Activated naive CD4-positive, alpha-beta T cell treated with anti-CD3 and anti-CD28 coated beads for 36 hours (primary cell): ENCODE measurements at places on chromosomes 4 and X.
A peak's percentile ranks its signal among the peaks of the same experiment; 100 is the strongest.

- DNase-seq, result no peak
These were observed 17.6 kb downstream of the UNC5C start for GRCh38 chr4:95531141-95531540.

DNA sequence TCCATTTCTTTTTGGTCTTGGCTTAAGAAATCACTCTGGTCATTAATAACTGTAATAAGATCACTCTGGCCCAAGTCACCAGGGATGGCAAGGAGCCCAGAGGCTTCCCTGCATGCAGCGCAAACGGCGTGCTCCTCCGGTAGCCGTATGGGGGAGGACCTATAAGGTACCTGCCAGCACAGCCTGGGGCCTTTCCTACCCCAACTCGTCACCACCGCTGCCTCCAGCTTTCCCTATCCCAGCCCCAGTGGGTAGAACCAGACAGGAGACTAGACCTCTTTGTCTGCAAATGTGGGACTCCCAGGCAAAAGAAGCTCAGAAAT is 25.9 kb downstream of the HAND2 start:
- DNase-seq, result no peak

GRCh38 chr4:53450773-53451172 is 73.3 kb downstream of the FIP1L1 start:
- no peak for DNase-seq

GRCh38 chrX:40062525-40063155 is 35.1 kb downstream of the BCOR start:
- no peak for DNase-seq

DNA sequence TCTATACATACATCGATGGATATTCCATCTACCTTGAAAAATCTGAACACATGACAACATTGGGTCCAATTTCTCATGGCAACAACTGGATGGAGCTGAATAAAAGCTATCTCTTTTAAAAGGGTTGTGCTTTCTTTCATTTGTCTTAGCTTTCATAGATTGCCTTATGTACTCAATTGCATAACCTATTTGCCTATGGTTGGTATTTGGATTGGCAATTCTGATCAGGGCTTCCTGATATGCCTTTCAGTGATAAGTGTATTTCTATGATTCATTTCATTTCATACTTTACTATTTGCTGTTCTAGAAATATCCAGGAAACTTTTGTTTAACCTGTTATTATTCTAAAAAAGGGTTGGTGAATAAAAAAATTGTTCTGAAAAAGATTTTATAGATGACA is 509.9 kb downstream of the GRXCR1 start:
- DNase-seq, result no peak

DNA sequence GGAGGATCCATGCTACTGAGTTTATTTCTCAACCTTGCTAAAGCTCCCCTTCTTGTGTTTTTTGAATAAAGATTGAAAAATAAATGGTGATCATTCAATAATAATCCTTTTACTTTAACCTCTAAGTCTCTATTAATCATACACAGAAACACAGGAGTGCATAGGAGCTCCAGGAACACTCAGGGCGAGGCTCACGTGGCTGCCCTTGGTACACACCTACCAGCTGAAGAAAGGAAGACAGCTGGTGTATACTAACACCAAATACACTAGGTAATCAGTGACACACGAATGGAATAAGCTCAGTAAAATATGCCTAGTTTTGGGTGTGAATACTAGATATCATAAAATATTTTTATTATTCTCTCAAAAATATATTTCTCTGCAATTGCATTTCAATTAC is 26.2 kb downstream of the CCDC149 start:
- no peak for DNase-seq

DNA sequence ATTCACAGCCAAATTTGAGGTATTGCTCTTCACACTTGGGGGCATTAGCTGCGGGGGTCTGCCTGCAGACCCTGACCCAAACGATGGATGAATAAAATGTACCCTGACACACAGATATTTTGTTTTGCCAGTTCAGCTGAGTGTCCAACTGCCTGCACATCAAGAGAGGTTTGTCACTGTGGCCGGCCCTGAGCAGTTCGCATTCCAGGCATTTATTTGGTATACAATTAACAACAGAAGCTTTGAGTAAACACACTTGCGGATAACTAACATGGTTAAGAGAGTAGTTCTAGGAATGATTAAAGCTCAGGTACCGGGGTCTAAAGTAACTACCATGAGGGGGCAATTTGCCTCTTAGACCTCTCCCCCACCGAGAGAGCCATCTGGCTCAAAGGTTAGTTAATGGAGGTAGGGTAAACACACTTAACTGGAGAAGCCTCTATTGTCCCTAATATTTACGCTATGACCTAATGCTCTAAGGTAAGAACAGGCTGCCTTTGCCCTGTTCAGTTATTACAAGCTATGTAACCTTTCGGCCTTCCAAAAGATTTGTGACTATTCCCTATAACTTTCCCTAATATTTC is 162.0 kb downstream of the SNCA start:
- DNase-seq, result no peak

- DNase-seq, result no peak
These were observed 144.0 kb upstream of the ATOH1 start for GRCh38 chr4:93684571-93684970.

DNA sequence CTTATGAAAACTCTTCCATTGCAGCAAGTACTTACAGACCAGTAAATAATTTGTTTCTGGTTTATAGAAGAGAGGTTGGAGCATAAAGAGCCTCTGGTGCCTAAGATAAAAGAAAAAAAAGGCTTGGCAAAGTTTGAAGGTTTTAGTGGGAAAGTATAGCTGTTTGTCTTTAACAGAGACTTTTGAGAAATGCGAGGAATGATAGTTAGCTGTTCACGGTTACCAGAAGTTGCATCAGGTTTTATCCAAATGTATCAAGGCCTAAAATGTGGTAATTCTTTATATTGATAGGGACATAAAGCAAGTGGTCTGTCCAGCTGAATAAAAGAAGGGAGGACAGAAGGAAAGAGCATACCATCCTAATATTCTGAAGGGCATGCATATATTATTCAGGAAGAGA is 29.3 kb downstream of the RAP1GDS1 start:
- DNase-seq, result no peak

DNA sequence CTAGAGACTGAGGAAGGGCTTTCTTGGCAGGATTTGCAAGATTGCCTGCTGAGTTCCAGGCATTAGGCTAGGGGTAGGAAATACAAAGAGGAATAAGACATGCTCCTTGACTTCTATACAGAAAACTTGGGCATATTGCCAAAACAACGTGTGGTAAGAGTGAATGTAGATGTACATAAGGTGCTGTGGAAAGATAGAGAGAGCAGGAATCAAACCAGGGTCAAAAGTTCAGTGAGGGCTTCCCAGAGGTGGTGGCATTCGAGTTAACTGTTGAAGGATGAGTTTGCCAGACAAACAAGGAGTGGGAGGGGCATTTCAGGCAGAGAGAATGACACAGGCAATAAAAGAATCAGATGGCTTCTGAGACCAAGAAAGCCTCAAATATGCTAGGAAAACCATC is 187.9 kb downstream of the KDR start:
- DNase-seq, result no peak

DNA sequence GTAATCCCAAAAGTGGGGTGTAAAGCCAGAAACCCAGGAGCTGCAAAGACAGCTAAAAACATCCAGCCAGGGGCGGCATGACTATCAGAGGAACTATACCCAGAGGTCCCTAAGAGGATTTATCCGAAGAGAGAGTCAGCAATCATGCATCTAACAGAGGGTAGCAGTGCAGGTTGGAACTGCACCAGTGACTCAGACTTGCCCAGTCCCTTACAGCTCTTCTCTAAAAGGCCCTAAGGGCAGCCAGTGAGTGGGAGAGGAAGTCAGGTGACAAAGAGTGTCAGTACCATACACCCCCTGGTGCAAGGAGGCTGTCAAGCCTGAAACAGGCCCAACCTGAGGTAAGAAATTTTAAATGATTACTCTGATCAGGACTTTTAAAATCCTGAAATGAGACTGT is 88.1 kb downstream of the CAMK2D start:
- peak; percentile 71 for DNase-seq

GRCh38 chrX:44106864-44107263 is 133.7 kb upstream of the NDP start:
- DNase-seq, result no peak

- no peak for DNase-seq
These were observed 1075.7 kb upstream of the PABPC4L start for GRCh38 chr4:135277068-135277979.

- DNase-seq, result peak; percentile 92
These were observed 4.3 kb downstream of the ELOVL6 start for GRCh38 chr4:110193822-110194761.

- DNase-seq, result no peak
These were observed 84.6 kb upstream of the PPP2R3B start for GRCh38 chrX:471281-471680.

- DNase-seq, result no peak
These were observed 25.6 kb upstream of the SLC25A4 start for GRCh38 chr4:185117300-185117934.

DNA sequence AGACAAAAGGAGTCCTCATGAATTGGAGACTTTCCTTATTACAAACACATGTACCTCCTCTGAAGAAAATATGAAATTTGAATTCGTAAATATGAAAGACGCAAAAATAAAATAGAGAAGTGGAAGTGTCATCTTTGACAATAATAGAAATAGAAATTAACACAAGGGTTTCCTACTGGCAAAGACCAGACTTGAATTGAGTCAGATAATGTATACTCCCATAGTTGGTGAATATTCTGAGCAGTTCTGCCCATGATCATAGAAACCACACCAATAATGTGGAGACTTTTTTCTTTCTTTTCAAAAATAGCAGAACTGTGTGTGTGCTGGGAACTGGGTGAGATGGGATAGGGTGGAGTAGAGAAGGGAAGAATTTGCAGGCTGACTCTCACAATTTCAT is 277.7 kb upstream of the TET2 start:
- DNase-seq, result no peak

GRCh38 chr4:119231491-119231890 is 19.0 kb downstream of the USP53 start:
- DNase-seq, result no peak

GRCh38 chr4:102061133-102061532 is 270.6 kb downstream of the BANK1 start:
- DNase-seq, result no peak

DNA sequence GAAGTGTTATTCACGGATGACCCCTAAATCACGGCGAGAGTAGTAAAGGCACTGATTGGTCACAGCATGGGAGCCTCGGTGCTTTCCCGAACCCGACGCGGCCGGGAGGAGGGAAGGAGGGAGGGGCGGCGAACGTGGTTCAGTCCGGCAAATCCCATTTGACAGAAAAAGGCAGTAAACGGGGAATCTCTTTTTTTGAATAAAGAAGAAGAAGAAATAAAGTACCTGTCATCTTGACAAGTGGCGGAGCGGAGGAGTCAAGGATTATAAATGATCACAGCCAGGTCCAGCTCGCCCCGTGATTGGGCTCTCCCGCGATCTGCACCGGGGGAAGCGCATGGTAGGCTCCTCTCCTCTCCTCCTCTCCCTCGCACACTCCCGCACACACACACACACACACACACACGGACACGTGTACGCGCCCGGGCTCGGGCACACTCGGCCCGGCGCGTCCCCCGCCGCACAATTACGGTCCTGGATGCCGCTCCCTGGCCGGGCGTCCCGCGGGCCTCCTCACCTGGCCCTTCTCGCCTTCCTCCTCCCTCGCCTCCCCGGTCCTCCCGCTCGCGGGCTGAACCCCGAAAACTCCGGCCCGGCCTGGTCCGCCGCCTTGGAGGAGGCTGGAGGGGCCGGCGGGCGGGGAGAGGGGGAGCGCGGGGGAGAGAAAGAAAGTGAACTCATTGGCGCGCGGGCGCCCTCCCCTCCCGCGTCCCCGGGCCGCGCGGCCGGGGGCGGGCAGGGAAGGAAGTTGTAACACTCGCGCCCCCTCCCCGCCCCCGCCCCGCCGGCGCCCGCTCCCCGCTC is 99.2 kb upstream of the TENM3 start:
- DNase-seq, result no peak

DNA sequence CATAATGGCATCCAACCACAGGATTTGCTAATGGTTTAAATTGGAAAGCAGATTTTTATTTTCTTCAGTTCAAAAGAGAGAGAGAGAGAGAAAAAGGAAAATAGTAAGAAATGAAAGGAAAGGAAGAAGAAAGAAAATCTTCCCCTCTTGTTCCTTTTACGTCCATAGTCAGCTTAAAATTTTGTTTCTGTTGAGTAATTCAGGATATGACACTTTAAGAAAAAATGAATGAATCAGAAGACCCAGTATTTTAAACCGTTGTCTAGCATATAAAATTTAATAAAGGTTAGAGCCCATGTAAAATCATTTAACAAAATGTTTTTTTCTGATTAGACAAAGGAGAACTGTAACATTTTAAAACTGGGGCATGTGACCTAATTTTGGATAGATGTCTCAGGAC is 391.8 kb upstream of the EPHA5 start:
- no peak for DNase-seq

DNA sequence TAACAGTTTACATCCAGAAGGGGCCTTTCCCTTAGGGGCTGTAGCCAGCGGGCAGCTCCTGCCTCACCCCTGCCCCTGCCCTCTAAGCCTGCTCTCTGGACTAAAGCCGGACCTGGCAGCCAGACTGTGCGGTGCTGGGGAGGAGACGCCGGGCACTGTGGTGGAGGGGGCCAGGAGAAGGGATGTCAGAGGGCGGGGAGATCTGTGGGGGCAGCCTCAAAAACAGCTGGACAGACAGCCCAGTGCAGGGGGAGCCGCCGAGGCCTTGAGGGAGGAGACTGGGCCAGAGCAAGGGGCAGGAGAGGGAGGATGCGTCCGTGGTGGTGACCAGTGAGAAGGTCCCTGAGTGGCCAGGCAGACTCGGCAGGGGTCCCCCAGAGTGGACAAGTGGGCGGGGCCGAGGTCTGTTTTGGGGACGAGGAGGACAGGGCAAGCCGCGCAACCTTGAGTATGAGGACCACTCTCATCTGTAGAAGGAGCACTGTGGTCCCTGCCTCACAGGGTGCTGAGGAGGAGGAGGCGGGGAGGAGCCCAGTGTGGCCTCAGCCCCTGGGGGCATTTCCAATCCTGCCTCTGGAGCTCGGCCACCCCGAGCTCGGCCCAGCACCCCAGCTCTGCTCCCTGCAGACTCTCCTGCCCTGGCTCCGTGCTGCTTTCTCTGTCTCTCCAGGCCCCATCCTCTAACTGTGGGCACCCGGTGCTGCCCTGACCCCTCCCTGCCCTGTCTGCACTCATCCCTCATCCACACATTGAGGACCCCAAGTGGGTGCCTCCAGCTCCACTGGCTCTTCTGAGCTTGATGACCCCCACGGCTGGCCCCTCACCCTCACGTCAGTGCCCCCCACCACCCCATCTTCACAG is 59.2 kb upstream of the NKX1-1 start:
- DNase-seq, result no peak

DNA sequence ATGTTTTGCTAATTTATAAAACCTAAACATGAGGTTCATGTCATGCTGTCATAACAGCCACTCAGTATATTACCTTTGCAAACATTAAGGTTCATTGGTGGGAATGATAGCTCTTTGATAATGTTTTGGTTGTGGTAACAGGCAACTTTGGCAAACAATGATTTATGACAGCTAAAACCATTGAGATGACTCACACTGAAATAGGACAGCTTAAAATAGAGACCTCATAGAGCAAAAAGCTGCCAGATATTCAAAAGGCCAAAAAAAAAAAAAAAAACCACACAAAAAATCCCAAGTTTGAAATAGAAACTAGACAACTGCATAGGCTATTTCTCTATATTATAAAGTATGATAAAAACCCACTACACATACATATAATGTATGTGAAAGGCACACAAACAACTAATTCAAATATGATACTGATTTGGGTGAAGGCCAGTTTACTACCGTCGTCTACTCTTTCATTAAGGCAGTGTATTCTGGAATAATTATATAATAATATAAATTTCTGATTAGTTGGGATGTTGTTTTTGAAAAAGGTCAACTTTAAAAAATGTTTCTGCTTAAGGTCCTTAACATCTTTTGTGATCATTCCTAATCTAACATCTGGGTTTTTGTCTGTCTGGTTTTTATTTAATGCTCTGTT is 646.0 kb upstream of the PITX2 start:
- no peak for DNase-seq

GRCh38 chr4:65825116-65825753 is 154.9 kb upstream of the EPHA5 start:
- no peak for DNase-seq
